Smooth muscle cell of bladder (primary cell): ENCODE measurements at places on chromosomes 11 and 22. TPM values are rescaled to one million over a fixed set of nuclear protein-coding genes. Genes with fewer than 3 reads are reported as not detected.

DNAJB7 gene
- not detected in 2 replicates for total RNA-seq

CLDN25 gene
- not detected in 2 replicates for total RNA-seq

RBM4 gene
- total RNA-seq: 100 and 119 TPM in 2 replicates

CDC42BPG gene
- under 0.01 TPM in 2 replicates for total RNA-seq

RASD2 gene
- under 0.01 and 0.46 TPM in 2 replicates for total RNA-seq

FDXACB1 gene
- total RNA-seq: 1.3 and 1.8 TPM in 2 replicates

ATP5MG gene
- 107 and 120 TPM in 2 replicates for total RNA-seq

GRM5 gene
- under 0.01 TPM in 1 of 2 replicates, not detected in the other for total RNA-seq

GLYATL2 gene
- 0.65 and 0.71 TPM in 2 replicates for total RNA-seq

LRRC32 gene
- 15.9 and 66.8 TPM in 2 replicates for total RNA-seq

TP53I11 gene
- 11.5 and 13.0 TPM in 2 replicates for total RNA-seq

MYOD1 gene
- not detected in 2 replicates for total RNA-seq

TMEM151A gene
- total RNA-seq: under 0.01 and 0.18 TPM in 2 replicates

CNGA4 gene
- under 0.01 and 0.09 TPM in 2 replicates for total RNA-seq

ETS1 gene
- total RNA-seq: 18.8 and 26.7 TPM in 2 replicates

ISX gene
- total RNA-seq: not detected in 2 replicates

FXYD6 gene
- 0.37 TPM in 1 of 2 replicates, not detected in the other for total RNA-seq

CADM1 gene
- total RNA-seq: 1.9 and 2.1 TPM in 2 replicates

ZNF215 gene
- 3.1 and 4.3 TPM in 2 replicates for total RNA-seq

IGSF9B gene
- 0.37 TPM in 1 of 2 replicates, not detected in the other for total RNA-seq
